NCI-H1417 treated with DMSO at 0.1 percent for 48 hours (cell line): ENCODE measurements at places on chromosomes 13 and 19.

DNA sequence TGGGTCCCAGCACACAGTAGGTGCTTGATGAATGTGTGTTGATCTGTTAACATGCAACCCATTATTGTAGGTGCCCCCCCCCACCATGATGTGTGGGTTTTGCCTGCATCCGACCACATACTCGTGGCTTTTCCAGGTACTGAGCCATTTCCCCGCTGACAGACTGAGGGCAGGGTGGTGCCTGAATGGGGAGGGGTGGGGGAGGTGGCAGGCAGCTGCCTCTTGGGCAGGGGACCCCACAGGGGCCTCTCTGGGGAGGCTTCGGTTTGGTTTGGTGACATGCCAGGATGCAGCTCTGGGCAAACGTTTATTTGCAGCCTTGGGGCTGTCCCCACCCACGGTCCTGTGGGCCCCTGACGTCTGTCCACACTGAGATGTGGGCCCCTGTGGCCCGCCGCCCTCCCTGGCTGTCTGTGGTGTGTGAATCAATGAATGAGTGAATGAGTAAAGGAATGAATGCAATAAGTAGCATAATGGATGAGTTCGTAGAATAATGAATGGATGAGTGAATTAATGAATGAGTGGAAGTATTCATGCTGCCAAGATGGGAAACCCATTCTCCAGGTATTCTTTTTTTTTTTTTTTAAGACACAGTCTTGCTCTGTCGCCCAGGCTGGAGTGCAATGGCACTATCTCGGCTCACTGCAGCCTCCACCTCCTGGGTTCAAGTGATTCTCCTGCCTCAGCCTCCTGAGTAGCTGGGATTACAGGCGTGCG is 9.0 kb upstream of the JUND start:
- DNase-seq, result no peak

DNA sequence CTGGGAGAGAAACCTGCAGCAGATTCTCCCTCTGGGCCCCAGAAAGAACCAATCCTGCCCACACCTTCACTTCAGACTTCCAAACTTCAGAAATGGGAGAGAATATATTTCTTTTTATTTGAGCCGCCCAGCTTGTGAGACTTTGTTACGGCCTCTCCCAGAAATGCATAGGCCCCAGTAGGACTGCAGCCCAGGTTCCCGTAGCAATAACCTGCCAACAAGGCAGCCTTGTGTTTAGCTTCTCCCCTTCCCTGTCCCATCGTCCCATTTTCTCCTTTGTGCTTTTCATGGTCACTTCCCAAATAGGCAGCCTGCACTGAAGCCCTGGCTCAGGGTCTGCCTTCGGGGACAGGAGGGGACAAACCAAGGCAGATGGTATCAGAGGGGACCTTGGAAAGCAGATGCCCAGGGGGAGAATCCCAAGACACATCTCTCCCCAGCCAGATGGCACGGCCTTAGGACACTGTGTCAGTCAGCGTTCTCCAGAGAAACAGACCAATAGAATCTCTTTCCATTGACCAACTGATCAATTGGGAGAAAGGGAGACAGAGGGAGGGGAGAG is 3.7 kb upstream of the ARHGEF7 start:
- DNase-seq, result no peak

- no peak for DNase-seq
These were observed 3.7 kb upstream of the KRTDAP start for GRCh38 chr19:35493971-35494370.

- no peak for DNase-seq
These were observed 36.4 kb upstream of the TNFAIP8L1 start for GRCh38 chr19:4602915-4603314.

- DNase-seq, result no peak
These were observed 2.5 kb downstream of the PDE4A start for GRCh38 chr19:10422846-10423245.

DNA sequence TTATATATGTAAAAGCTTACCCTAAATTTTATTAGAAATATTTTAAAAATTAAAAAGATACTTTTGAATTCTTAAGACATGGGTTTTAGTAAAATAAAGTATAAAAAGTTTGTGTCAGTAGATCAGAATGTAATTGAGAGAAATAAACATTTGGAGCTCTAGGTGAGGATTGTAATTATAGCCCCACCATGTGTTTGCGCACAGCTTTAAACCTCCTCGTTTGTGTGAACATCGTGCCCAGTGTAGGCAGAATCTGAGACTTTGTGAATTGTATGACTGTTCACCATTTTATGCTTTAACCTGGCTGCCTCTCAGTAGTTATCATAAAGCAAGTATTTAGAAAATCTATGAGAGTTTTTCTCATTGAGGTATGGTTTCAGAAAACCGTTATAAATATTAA is 29.1 kb downstream of the CUL4A start:
- no peak for DNase-seq

GRCh38 chr13:82477436-82477835 is 1404.8 kb downstream of the SLITRK1 start:
- DNase-seq, result no peak

DNA sequence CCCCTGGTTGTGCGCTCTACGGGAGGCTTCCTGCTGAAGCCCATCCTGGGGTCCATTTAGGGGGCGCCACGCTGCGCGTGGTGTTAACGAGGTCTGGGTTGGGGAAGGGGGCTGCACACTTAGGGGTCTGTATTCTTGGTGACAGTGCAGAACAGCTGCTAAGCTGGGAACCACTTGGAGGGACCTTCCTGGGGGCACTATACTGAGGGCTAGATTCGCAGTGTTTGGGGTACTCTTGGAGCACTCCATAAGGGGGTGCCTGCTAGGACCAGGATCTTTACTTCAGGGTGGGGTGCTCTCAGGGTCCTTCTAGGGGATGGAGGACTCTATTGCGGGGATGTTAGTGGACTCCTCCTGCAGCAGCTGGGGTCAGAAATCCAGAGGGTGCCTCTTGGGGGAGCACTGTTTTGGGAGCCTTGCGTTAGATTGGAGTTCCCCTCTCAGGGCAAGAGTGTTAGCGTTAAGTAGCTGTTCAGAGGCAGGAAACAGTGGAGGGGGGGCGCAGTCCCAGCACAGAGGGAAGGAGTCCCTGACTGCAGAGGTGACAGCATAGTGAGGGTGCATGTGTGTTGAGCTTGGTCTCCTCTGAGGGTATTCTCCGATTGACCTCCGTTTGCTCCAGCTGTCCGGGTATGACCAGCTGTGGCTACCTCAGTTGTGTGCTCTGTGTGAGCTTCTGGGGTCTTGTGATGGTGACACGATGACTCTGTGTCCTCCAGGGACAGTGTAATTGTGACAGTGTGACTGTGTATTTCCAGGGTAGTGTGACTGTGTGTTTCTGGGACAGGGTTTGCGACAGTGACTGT is 1.1 kb downstream of the PDE4A start:
- no peak for DNase-seq

GRCh38 chr13:102141625-102142472 is 260.0 kb downstream of the FGF14 start:
- no peak for DNase-seq

- DNase-seq, result no peak
These were observed 157.7 kb downstream of the KDM4B start for GRCh38 chr19:5126498-5127223.

- DNase-seq, result no peak
These were observed 32.2 kb upstream of the TPP2 start for GRCh38 chr13:102564564-102564963.

GRCh38 chr13:84843368-84843767 is 955.9 kb downstream of the SLITRK6 start:
- DNase-seq, result no peak

DNA sequence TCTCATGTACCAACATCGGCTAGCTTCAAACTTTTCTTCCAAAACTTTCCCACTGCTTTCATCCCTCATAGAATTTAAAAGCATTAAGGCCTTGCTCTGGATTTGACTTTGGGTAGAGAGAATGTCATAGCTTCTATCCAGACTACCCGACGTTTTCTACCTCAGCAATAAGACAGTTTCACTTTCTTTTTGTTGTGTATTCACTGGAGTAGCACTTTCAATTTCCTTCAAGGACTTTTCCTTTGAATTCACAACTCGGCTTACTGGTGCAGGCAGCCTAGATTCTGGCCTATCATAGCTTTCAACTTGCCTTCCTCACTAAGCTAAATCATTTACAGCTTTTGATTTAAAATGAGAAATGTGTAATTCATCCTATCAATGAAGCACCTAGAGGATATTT is 420.4 kb upstream of the GPC6 start:
- DNase-seq, result no peak

DNA sequence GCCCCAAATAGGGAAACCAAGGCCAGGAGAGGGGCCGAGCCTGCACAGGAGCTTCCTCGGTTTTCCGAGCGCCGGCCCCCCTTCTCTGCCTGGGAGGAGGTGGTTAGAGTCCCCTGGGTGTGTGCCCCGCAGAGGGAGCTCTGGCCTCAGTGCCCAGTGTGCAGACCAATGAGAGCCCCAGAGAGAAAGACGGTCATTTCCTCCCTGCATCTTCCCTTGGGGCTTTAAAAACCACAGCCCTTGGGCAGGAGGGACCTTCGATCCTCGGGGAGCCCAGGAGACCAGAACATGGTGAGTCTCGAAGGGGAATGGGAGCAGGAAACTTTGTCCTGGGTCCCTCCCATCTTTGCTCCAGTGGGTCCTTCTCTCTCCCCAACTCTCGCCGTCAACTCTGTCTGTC is at the start of gene C5AR1:
TSS of gene C5AR1 (plus strand) at position 254 of the 400 bp plus-strand sequence. CDS start at position 289, 35 bp downstream.
- DNase-seq, result no peak

DNA sequence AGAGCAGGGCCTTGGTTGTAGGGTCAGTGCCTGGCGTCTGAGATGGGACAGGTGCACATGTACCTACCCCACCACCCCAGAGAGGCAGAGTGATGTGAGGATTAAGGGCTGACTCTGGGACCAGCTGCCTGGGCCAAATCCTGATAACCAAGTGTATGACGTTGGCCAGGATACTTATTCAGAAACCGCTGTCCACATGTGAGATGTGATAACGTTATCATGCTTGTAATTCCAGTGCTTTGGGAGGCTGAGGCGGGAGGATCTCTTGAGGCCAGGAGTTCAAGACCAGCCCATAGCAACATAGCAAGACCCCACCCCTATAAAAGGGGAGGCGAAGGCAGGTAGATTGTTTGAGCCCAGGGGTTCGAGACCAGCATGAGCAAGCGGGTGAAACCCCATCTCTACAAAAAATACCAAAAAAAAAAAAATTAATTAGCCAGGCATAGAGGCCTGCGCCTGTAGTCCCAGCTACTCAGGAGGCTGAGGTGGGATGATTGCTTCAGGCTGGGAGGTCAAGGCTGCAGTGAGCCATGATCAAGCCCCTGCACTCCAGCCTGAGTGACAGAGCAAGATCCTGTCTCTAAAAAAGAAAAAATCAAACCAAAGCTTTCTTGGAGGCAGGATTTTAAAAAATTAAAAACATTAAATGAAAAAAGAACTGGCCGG is 10.0 kb downstream of the ADGRE5 start:
- no peak for DNase-seq

- no peak for DNase-seq
These were observed 165.4 kb downstream of the FLT1 start for GRCh38 chr13:28329395-28330158.

GRCh38 chr19:2341244-2341751 is 12.8 kb downstream of the SPPL2B start:
- no peak for DNase-seq

GRCh38 chr13:113124211-113124970 is 1.8 kb downstream of the F10 start:
- no peak for DNase-seq

DNA sequence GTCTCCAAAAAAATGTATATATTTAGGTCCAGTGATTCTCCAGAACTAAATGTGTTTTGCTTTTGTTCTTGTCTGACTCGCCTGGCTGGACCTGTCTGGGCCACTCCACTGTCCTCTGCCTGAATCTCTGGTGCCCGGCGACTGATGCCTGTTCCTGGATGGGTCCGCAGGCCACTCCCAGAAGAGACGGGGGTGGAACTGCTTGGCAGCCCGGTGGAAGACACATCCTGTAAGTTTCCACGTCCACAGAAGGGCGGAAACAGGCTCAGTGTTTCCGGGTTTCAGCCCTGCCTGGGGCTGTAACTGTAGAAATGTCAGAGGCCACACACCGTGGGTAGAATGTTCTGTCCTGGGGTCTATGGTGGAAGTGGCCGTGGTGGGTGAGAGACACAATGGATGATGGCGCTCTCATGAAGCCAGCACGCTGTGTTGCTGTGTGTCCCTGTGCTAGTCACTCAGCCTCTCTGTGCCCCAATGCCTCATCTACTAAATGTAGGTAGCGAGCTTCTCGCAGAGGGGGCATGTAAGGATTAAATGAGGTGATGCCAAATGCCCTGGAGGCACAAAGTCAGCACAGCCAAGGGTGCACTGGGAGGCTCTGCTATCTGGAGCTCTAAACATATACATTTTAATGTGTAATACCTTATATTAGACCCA is 22.0 kb downstream of the ATCAY start:
- DNase-seq, result no peak

DNA sequence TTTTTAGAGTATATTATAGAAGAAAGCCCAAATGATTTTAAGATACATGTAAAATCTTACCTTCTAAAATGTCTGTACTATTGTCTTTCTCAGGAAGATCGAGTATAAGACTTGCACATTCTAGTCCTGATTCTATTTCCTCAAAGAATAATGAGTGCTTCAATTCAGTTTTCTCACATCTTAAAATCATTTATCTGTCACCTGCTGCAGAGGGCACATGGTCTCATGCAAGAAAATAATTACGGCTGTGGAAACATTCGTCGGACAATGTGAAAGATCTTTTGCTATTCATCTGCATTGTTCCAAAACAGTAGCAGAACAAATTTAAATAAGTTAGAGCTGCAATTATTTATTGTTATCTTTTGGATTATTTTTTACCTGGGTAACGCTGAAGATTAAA is 1403.5 kb downstream of the PCDH9 start:
- DNase-seq, result no peak

- DNase-seq, result no peak
These were observed 1320.5 kb downstream of the UQCRFS1 start for GRCh38 chr19:27892500-27892899.

DNA sequence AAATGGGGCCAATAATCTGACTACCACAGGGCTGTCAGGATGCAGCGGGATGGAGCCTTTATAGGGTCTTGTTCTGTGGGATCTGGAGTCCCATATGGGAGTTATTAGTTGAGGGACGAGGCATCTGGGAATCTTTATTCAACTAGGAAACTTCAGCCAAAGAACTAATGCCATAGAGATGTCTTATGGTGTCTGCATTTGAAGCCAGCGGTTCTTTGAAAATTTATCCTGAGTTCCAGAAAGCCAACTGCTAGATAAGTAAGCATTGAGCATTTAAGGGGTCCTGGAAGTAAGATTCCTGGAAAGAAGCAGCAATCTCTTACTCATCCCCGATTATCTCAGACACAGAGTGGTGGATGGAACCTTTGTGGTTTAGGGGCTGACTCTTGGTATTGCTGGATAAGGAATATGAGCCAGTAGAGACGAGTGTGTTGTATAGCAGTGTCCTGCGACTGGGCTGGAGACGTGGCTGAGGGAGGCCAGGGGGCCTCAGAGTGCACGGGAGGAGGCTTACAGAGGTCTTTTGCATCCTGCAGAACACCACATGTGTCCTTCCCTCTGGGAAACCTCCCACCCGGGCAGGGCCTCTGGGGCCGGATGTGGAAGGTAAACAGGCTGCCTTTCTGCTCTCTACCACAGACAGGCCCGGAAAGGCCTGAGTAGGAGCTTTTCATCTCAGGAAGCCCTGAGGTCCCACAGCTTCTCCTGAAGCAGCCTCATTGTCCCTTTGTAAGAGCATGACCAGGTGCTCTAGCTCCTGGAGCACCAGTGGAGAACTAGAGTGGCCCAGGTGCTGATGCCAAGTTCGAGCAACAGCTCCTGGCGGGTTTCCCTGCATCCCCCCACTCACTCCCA is 28.8 kb downstream of the ACTN4 start:
- DNase-seq, result no peak
